Right atrium auricular region (tissue), 2 donors: ENCODE measurements at places on chromosomes 16 and 17. TPM values are rescaled to one million over a fixed set of nuclear protein-coding genes. Genes with fewer than 3 reads are reported as not detected.
A peak's percentile ranks its signal among the peaks of the same experiment; 100 is the strongest.

DNA sequence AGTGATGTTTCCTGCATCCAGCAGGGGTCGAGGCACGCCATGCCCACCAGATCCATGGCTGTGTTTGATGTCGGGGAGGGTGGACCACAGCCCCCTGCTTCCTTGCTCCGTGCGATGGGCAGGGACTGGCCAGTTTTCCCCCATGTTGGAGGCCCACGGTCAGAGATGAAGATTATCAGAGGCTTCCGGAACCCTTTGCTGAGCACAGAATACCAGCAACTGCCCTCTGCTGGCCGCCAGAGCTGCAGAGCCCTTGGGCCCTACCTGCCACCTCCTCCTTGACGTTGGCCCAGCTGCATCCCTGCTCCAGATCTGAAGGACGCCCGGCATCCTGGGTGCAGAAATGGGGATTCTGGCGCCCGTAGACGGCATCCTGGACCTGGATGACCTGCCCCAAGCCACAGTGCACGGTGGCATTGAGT lies 23.7 kb upstream of the BCO1 start:
- H3K27ac ChIP-seq = no peak overlapping the region
- H3K4me3 ChIP-seq = no peak overlapping the region
- DNase-seq = no peak
- H3K4me1 ChIP-seq = no peaks in the 10 kb centered on the region

DNA sequence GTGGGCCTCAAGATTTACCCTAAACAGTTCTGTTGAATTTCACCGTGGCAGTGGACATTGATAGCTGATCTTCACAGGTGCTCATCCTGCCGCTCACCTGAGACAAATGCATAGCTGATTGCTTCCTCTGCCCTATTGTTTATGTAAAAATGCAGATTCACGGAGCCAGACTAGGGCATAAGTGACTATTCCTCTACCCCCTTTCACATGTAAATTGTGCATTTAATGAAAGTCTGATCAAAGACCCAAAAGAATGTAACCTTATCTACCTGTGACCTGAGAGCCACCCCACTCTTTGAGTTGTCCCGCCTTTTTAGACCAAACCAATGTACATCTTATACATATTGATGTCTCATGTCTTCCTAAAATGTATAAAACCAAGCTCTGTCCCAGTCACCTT lies 312.4 kb upstream of the CDH5 start:
- H3K27me3 ChIP-seq = no peaks in the 10 kb centered on the region
- no peak overlapping the region for H3K4me3 ChIP-seq
- H3K36me3 ChIP-seq = no peaks in the 10 kb centered on the region
- no peak for DNase-seq
- no peaks in the 10 kb centered on the region for H3K4me1 ChIP-seq

- H3K36me3 ChIP-seq = no peaks in the 10 kb centered on the region
- no peak overlapping the region for H3K4me3 ChIP-seq
- H3K27ac ChIP-seq = no peak overlapping the region
- H3K4me1 ChIP-seq = no peaks in the 10 kb centered on the region
- DNase-seq = no peak
Observed at GRCh38 chr17:72022328-72023275, 98.2 kb upstream of the SOX9 start.

The KRTAP17-1 gene
- not detected for total RNA-seq

GRCh38 chr17:31318851-31319661 lies 2.4 kb downstream of the EVI2A start:
- H3K27ac ChIP-seq = peak overlapping the region; percentile 65
- no peaks in the 10 kb centered on the region for H3K27me3 ChIP-seq
- H3K4me1 ChIP-seq = peaks cover 12% of the 10 kb centered on the region
- no peaks in the 10 kb centered on the region for H3K36me3 ChIP-seq
- H3K4me3 ChIP-seq = no peak overlapping the region

GRCh38 chr16:66894948-66895688 lies 14.8 kb downstream of the PDP2 start:
- no peak overlapping the region for H3K4me3 ChIP-seq
- no peak for DNase-seq
- H3K27ac ChIP-seq = peak overlapping the region; percentile 34
- H3K27me3 ChIP-seq = no peaks in the 10 kb centered on the region
- H3K4me1 ChIP-seq = peaks cover 23% of the 10 kb centered on the region

The SOST gene
- total RNA-seq = not detected

- DNase-seq = no peak
- no peak overlapping the region for H3K27ac ChIP-seq
- H3K4me1 ChIP-seq = no peaks in the 10 kb centered on the region
- no peaks in the 10 kb centered on the region for H3K36me3 ChIP-seq
- no peaks in the 10 kb centered on the region for H3K27me3 ChIP-seq
Observed at GRCh38 chr17:50049636-50050035, 6.3 kb upstream of the ITGA3 start.

DNA sequence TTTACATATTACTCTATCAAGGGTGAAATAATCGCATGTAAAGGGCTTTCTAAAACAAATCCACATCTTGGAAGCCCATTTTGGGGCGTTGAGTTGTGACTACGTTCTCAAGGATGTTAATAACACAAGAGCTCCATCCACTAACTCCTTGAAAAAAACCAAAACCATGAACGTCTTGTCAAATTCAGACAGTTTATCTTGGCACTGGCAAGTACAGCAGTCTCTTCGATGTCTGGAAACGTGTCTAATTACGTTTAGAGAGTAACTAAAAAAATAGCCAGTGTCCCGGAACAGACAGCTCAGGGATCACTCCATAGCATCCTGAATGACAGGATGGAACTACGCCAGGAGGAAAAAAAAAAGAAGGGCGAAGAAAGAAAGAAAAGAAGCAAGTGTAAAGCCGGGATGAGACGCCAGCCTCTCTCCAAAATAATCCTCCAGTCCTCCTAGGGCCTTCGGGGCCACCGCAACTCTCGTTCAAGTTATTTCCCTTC lies 954 bp downstream of the MYO1D start:
- no peaks in the 10 kb centered on the region for H3K27me3 ChIP-seq
- DNase-seq = no peak

The DYNLL2 gene
- total RNA-seq = 27.7 TPM

- no peak overlapping the region for H3K4me3 ChIP-seq
- H3K27me3 ChIP-seq = no peaks in the 10 kb centered on the region
- no peak for DNase-seq
- H3K36me3 ChIP-seq = no peaks in the 10 kb centered on the region
- H3K27ac ChIP-seq = no peak overlapping the region
Observed at GRCh38 chr16:59658572-59658971, 924.5 kb upstream of the GOT2 start.

The RPH3AL gene
- 13.1 TPM for total RNA-seq

- no peaks in the 10 kb centered on the region for H3K4me1 ChIP-seq
- H3K27ac ChIP-seq = peak overlapping the region; percentile 8
- DNase-seq = peak; percentile 62
- H3K27me3 ChIP-seq = no peaks in the 10 kb centered on the region
- no peaks in the 10 kb centered on the region for H3K36me3 ChIP-seq
Observed at GRCh38 chr17:37301288-37301687, 74.5 kb upstream of the C17orf78 start.

DNA sequence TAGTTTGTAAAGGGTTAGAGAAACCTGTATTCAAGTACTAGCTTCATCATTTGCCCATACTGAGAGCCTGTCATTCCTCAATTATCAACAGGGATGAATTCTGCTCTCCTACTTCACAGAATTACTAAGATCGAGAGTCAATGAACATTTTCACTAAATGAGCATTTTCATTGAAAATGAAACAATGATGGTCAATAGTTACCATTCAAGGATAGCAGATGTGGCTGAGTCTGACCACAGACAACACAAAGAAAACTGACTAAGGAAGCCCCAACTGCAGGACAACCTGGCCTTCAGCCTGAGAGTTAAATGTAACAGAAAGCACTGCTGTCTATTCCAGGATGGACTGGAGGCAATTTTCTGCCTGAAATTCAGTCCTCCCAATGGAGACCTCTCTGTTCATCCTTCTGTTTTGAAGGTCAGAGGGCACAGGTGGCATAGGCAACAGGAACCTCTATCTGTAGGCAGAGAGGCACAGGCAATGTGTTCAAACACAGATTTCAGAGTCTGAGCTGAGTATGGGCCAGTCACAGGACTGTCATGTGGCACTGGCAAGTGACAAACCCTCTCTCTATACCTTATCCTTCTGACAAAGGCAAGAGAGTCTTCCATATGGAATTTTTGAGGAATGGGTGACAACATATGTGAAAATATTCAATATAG lies 19.5 kb downstream of the TRAF4 start:
- H3K4me3 ChIP-seq = no peak overlapping the region
- H3K27me3 ChIP-seq = no peaks in the 10 kb centered on the region
- peaks cover 30% of the 10 kb centered on the region for H3K36me3 ChIP-seq
- DNase-seq = no peak

DNA sequence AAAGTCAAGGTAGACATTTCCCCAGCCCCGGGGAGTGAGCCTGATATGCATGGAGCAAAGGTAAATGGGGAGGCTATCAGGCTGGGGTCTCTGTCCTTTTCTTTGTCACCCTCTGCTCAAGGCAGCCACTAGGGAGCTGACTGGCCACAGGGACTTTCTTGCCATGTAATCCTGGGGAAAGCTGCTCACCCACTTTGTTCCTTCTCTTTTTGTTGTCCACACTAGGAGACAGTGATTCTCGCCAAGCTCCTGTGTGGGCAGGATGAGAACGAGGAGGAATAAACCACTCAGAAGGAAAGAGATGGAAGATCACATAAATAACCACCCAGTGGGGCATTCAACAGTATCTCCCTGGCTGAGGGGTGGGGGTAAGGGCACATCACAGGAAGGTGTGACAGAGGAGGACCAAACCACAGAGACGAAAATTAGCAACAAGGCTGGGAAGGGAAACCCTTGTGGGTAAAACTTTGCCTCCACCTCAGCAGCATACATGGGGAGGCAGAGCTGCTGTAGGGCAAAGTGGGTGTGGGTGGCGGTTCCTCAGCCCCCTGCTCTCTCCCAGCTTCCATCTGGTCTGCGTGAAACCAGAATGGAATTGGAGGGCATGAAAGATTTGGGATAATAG lies 26.2 kb upstream of the CCL1 start:
- no peaks in the 10 kb centered on the region for H3K36me3 ChIP-seq
- H3K4me3 ChIP-seq = no peak overlapping the region
- no peak overlapping the region for H3K27ac ChIP-seq
- no peak for DNase-seq
- no peaks in the 10 kb centered on the region for H3K27me3 ChIP-seq

DNA sequence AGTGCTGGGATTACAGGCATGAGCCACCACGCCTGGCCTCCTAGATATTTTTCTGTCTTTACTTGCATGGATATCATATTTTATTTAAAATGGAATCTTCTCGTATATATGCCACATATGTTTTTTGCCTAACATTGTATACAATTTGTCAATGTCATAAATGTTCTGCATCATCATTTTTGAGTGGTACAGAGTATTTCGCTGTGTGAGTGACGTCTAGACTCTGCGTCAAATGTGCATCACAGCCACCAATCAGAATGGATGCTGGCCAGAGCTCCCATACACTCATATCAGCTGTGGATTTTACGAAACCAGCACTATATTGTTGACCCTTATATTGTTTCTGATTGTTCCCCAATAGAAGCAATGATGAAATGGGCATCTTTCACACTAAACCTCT lies 57.2 kb downstream of the ERCC4 start:
- no peak overlapping the region for H3K4me3 ChIP-seq
- H3K4me1 ChIP-seq = no peaks in the 10 kb centered on the region
- no peaks in the 10 kb centered on the region for H3K27me3 ChIP-seq
- H3K36me3 ChIP-seq = no peaks in the 10 kb centered on the region
- DNase-seq = no peak

- H3K27me3 ChIP-seq = no peaks in the 10 kb centered on the region
- no peaks in the 10 kb centered on the region for H3K36me3 ChIP-seq
- peaks cover 7% of the 10 kb centered on the region for H3K4me1 ChIP-seq
- H3K4me3 ChIP-seq = no peak overlapping the region
- no peak overlapping the region for H3K27ac ChIP-seq
- DNase-seq = no peak
Observed at GRCh38 chr16:9647981-9648701, 534.1 kb downstream of the GRIN2A start.

GRCh38 chr16:3514621-3515020 lies 13.8 kb downstream of the CLUAP1 start:
- no peak for DNase-seq
- H3K4me1 ChIP-seq = no peaks in the 10 kb centered on the region

The KRTAP4-5 gene
- total RNA-seq = not detected

GRCh38 chr17:77295241-77295853 lies 154.6 kb downstream of the SEC14L1 start:
- H3K36me3 ChIP-seq = no peaks in the 10 kb centered on the region
- no peaks in the 10 kb centered on the region for H3K4me1 ChIP-seq
- no peak for DNase-seq
- H3K27ac ChIP-seq = no peak overlapping the region

DNA sequence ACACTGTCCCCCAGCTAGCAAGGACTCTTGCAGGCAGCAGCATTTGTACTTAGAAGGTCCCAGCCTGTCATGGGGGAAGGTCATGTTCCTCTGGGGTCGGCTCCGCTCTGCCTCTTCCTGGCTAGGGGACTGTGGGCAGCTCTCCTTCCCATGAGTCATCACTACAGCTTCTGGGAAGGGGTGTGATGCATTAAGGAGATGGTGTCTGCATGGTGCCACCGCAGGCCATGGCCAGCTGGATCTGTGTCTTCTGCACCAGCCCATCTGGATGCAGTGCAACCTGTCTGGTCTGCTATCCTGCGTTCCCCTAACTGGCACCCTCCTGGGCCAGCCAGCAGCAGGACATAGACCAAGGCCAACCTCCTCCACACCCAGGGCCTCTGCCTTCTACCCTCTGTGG lies 6.3 kb downstream of the STARD3 start:
- H3K36me3 ChIP-seq = no peaks in the 10 kb centered on the region
- no peak overlapping the region for H3K4me3 ChIP-seq
- H3K4me1 ChIP-seq = no peaks in the 10 kb centered on the region
- no peak for DNase-seq

GRCh38 chr17:66357037-66357436 lies 54.6 kb downstream of the PRKCA start:
- no peak for DNase-seq
- H3K36me3 ChIP-seq = no peaks in the 10 kb centered on the region
- H3K27ac ChIP-seq = no peak overlapping the region
- no peak overlapping the region for H3K4me3 ChIP-seq
